Fibroblast of skin of right biceps (primary cell): ENCODE measurements at places on chromosomes 1 and 21.

- DNase-seq, result peak; percentile 96
Measured at GRCh38 chr1:153545067-153546055, at the start of gene S100A4. S100A4 (minus strand) TSS chr1:153545806; CDS start chr1:153544794, 1,012 bp downstream.

DNA sequence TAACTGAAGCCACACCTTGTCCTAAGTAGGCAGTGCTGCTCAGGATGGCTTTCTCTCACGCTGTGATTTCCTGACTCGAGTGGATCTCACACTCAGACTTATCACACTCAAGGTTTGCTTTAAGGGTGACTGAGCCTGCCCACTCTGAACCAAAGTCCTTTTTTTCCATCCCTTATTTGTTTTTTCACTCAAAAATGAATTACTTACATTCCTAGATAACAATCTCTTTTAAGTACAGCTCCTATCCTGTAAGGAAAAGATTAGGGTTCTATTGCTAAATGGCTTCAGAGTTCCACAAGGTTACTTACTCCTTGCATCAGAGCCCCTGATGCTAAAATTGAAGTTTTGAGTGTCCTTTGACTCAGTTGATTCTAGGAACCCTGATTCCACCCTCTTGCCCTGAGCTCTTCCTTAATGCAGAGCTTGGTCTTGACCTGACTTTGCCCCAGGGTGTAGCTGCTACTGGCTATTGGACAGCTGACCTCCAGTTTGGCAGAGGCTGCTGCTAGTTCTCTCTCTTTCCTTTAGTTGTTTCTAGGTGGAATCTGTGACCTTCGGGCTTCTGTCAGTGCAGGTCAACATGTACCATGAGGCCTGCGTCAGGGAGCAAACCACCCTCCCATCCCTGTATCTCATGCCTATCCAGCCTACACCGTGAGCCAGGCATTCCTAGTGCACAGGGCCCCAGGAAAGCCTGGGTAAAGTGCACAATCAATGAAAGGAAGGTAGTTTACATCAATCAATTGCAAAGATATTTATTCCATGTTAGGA, 80.1 kb upstream of the CD55 start:
- DNase-seq, result peak; percentile 16

- DNase-seq, result no peak
Measured at GRCh38 chr1:183586455-183586854, 3.8 kb downstream of the NCF2 start.

DNA sequence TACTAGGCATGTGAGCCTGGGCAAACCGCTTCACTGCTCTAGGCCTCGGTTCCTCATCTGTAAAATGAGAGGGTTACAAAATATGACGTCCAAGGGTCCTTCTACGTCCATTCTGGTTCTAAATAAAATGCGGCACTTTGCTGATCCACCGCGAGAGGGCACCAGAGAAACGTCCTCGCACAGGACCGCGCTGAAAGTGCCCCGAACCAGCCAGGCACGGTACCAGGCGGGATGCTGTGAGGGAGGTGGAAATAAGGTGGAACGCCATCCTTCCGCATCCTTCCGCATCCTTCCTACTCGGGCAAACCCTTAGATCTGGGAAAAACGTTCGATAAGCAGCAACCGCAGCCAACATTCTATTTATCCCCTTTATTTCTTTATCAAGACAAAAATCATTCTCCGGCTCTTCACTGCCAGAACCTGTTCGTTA, 60.3 kb upstream of the KRTAP19-8 start:
- peak; percentile 50 for DNase-seq
